ENCODE measurements at places on chromosomes 5 and 9. TPM values are rescaled to one million over a fixed set of nuclear protein-coding genes. Genes with fewer than 3 reads are reported as not detected.

DNA sequence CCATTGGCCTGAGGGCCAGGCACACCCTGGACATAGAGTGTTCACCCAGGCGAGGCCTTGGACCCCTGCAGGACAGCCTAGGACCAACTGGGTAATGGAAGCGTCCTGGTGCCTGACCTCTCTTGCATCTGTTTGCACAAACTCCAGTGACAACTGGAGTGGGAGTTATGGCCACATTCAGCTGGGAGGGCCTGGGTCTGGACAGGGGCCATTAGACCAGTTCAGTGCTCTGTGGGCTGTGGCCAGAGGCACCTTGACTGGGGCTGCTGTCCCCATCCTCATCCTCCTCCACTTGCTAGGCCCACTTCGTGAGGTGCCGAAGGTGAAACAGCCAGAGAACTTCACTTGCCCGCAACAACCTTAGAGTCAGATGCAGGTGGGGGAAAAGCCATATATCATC, 372.7 kb upstream of the IRX1 start:
- peaks cover 8% of the 10 kb centered on the region for H3K27me3 ChIP-seq
- H3K36me3 ChIP-seq, result no peaks in the 10 kb centered on the region
- H3K4me1 ChIP-seq, result peaks cover 16% of the 10 kb centered on the region
- DNase-seq, result no peak
- H3K4me3 ChIP-seq, result no peak overlapping the region

DNA sequence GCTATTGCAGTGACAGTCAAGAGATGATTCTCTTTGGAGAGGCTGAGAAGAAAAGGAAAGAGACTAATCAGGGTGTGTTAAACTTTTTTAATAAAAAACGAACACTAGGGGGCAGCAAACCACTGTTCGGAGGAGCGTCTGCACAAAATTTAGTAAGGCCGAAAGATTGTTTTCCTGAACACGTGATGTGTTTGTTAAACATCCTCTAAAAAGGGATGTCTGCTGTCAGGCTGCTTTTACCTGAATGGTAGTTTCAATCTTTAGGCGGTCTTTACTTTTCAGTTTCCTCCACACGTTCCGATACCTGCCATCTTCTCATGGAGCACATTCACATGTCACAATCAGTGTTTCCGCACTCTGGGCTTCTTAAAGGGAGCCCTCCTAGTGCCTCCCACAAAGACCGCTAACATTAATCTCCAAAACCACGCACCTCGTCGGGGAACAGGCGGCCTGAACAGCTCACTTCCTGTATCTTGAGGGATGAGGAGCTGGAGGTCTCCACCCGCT, 125.2 kb downstream of the GPBP1 start:
- H3K27me3 ChIP-seq, result no peaks in the 10 kb centered on the region
- no peak overlapping the region for H3K27ac ChIP-seq
- peak; percentile 12 for DNase-seq
- peaks cover 14% of the 10 kb centered on the region for H3K4me1 ChIP-seq

GRCh38 chr9:115013998-115014397, 83.6 kb upstream of the TNFSF8 start:
- H3K27ac ChIP-seq, result no peak overlapping the region
- no peak overlapping the region for H3K4me3 ChIP-seq
- peak; percentile 72 for DNase-seq

DNA sequence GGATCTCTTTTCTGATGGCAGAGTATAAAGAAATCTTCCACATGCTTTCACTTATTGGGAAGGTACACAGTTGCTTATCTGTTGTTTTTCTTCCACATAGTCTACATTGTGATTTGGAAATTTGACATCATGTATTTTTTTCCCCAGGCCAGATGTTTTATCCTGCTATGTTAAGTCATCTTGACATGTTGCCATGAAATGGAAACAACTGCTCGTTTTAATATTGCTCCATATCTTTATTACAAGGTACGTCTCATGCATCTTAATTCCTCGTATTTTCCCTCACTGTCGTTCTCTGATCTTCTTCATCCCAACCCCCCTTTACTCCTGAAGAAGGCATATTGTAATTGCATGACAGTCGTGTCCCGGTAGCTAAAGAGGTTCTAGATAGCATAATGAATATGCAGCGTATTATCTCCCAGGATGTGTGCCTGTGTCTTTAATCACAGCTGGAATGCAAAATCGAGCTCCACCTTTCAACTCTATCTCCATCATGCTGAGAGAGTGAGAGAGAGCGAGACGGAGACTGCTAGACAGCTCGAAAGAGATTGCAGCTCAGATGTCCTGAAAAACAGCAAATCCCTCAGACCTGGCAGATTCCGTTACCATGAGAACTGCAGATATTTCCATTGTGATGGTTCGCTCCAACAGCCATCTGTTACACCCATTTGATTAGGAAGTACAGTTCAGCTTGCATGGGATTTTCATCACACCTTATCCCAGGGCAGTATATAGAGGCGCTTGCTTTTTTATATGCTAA, 281.7 kb downstream of the TMEM38B start:
- peaks cover 64% of the 10 kb centered on the region for H3K27me3 ChIP-seq
- H3K36me3 ChIP-seq, result no peaks in the 10 kb centered on the region
- no peak overlapping the region for H3K4me3 ChIP-seq
- no peak overlapping the region for H3K27ac ChIP-seq
- no peak for DNase-seq
- H3K4me1 ChIP-seq, result peaks cover 49% of the 10 kb centered on the region

DNA sequence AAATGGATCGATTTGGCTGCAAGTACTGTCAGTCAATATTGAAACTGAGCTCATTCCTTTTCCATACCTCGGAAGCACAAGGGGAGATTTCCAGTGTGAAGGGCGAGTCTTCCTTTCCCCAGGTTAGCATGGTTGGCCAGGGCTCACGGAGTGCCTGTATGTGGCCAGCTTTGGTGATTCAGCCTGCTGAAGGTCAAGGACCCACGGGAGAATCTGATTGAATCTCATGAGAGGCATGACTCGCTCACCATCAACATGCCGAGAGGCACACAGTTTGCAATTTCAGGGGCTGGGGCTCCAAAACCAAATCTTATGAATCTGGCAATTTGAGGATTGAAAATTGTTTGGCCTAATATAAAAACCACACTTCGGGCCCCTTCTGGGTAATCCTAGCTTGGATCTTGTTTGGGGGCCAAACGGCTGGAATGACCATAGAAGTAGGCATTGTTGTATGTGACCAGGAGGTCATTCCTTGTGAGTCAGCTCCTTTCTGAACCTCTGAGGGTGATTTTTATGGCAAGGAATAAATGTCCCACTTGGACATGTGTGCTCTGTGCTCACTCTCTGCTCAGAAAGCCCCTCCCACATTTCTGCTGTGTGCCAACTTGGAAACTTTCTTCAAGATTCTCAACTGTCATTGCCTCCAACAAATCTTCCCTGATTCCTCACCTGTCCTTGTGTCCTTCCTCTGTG, 69.8 kb downstream of the DOCK2 start:
- DNase-seq, result no peak
- H3K4me1 ChIP-seq, result peaks cover 17% of the 10 kb centered on the region
- no peak overlapping the region for H3K27ac ChIP-seq
- no peaks in the 10 kb centered on the region for H3K27me3 ChIP-seq
- H3K4me3 ChIP-seq, result no peak overlapping the region
- H3K36me3 ChIP-seq, result no peaks in the 10 kb centered on the region

GRCh38 chr9:5714501-5715401, 85.8 kb downstream of the RIC1 start:
- H3K27me3 ChIP-seq, result no peaks in the 10 kb centered on the region
- H3K27ac ChIP-seq, result no peak overlapping the region
- H3K36me3 ChIP-seq, result peaks cover 32% of the 10 kb centered on the region
- H3K4me3 ChIP-seq, result no peak overlapping the region

DNA sequence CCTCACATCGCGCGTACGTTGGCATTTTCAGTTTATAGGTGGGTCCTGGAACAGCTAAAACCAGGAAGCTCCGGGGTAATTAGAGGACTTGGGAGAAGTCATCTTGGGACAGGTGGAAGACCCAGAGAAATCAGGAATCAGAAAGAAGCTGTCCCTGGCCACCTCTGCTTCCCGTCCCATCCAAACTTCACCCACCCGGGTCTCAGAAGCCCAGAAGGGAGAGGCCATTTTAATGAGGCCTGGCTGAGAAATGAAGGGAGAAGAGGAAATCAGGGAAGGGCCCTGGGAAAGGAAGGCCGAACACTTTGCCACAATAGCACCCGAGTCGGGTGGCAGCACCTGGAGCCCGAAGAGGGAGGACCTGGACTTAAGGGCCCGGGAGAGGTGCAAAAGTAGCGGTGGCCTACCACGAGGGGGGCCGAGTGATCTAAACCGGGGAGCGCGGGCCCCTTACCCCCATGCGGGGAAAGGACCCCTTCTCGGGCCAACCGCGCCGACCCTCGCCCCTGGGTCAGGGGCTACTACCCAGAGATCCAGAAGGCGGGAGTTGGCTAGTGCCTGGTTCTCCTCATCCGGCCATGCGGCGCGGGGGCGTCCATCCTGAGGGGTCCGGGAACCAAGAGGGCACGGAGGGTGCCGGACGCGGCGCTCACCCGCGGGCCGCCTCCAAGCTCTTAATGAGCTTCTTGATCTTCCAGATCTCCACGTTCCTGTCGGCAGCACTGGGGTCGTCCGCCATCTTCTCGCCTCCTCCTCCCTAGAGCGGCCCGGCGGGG, 668 bp downstream of the ETF1 start:
- no peak for DNase-seq
- no peaks in the 10 kb centered on the region for H3K27me3 ChIP-seq
- peak overlapping the region; percentile 97 for H3K27ac ChIP-seq
- peaks cover 38% of the 10 kb centered on the region for H3K4me1 ChIP-seq

DNA sequence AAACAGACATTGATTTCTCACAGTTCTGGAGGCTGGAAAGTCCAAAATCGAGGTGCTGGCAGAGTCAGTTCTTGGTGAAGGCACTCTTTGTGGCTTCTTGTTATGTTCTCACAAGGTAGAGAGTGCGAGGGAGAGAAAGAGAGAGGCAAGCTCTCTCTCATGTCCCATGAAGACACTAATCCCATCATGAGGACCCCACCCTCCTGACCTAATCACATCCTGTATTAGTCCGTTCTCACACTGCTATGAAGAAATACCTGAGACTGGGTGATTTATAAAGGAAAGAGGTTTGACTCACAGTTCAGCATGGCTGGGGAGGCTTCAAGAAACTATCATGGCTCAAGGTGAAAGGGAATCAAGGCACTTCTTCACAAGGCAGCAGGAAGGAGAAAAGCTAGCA, 5.7 kb upstream of the AMACR start:
- no peaks in the 10 kb centered on the region for H3K36me3 ChIP-seq
- H3K27me3 ChIP-seq, result no peaks in the 10 kb centered on the region
- no peak overlapping the region for H3K27ac ChIP-seq
- no peak for DNase-seq

DNA sequence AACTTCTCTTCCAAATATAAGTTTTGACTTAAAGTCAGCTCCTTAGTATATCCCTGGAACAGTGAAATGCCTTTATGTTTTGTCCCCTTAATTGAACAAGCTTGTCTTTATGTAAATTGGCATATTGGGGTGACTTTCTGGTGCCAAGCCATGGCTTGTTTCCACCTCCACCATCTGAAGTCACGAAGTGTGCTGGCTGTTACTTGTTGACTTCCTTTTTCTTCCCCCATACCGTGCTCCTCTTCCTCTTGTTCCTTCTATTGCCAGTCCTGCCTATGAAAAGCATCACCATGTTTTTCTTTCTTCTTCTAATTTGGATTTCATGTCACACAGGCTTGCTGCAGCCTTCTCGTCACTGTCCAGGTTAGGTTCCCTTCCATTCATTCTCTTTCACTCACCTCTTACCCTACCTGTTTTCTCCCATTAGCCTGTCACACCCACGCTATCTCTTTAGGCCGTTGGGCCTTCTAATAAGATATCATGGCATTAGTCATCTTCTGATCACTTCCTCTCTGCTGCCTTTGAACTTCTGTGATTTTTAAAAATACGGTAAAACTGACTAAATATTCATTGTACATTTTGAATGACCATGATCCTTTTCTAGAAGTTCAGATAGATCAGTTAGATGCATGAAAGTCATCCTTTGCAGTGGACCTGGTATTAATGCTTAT, 48.1 kb downstream of the IQGAP2 start:
- H3K36me3 ChIP-seq, result 0 out of 2 replicates have a peak, but pooled peaks cover 6% of the 10 kb centered on the region
- H3K27me3 ChIP-seq, result no peaks in the 10 kb centered on the region
- H3K4me1 ChIP-seq, result peaks cover 53% of the 10 kb centered on the region
- peak overlapping the region; percentile 88 for H3K27ac ChIP-seq

- H3K4me1 ChIP-seq, result peaks cover 26% of the 10 kb centered on the region
- no peaks in the 10 kb centered on the region for H3K36me3 ChIP-seq
Measured at GRCh38 chr9:110731437-110732028, 62.9 kb downstream of the MUSK start.

GRCh38 chr5:124819201-124819600, 72.8 kb upstream of the ZNF608 start:
- H3K27ac ChIP-seq, result no peak overlapping the region
- DNase-seq, result no peak
- H3K27me3 ChIP-seq, result no peaks in the 10 kb centered on the region
- H3K36me3 ChIP-seq, result no peaks in the 10 kb centered on the region
- H3K4me1 ChIP-seq, result no peaks in the 10 kb centered on the region

GRCh38 chr9:30078195-30078594, 2306.2 kb upstream of the ACO1 start:
- no peak overlapping the region for H3K4me3 ChIP-seq
- no peaks in the 10 kb centered on the region for H3K27me3 ChIP-seq
- DNase-seq, result no peak
- H3K36me3 ChIP-seq, result no peaks in the 10 kb centered on the region
- H3K27ac ChIP-seq, result no peak overlapping the region

- no peak overlapping the region for H3K27ac ChIP-seq
- peaks cover 50% of the 10 kb centered on the region for H3K4me1 ChIP-seq
- H3K36me3 ChIP-seq, result no peaks in the 10 kb centered on the region
- no peak for DNase-seq
- no peak overlapping the region for H3K4me3 ChIP-seq
Measured at GRCh38 chr9:14214065-14214684, 99.8 kb downstream of the NFIB start.

- H3K36me3 ChIP-seq, result no peaks in the 10 kb centered on the region
- H3K4me3 ChIP-seq, result no peak overlapping the region
- no peak overlapping the region for H3K27ac ChIP-seq
- no peak for DNase-seq
Measured at GRCh38 chr5:174354571-174354970, 309.1 kb downstream of the NSG2 start.

- H3K36me3 ChIP-seq, result no peaks in the 10 kb centered on the region
- H3K27me3 ChIP-seq, result no peaks in the 10 kb centered on the region
- H3K4me3 ChIP-seq, result no peak overlapping the region
- no peak for DNase-seq
- no peak overlapping the region for H3K27ac ChIP-seq
- H3K4me1 ChIP-seq, result no peaks in the 10 kb centered on the region
Measured at GRCh38 chr5:158751961-158752655, 347.6 kb downstream of the EBF1 start.

- H3K27ac ChIP-seq, result no peak overlapping the region
- H3K4me1 ChIP-seq, result no peaks in the 10 kb centered on the region
- H3K27me3 ChIP-seq, result no peaks in the 10 kb centered on the region
- H3K4me3 ChIP-seq, result no peak overlapping the region
Measured at GRCh38 chr5:69202497-69202896, 13.1 kb downstream of the CENPH start.

- H3K36me3 ChIP-seq, result no peaks in the 10 kb centered on the region
- H3K4me1 ChIP-seq, result no peaks in the 10 kb centered on the region
- no peak for DNase-seq
- no peak overlapping the region for H3K4me3 ChIP-seq
- no peak overlapping the region for H3K27ac ChIP-seq
- peaks cover 7% of the 10 kb centered on the region for H3K27me3 ChIP-seq
Measured at GRCh38 chr5:135761746-135762145, 72.7 kb upstream of the SLC25A48 start.

SPAG8 gene
- 0.50 TPM for total RNA-seq

RPS14 gene
- 2,564 TPM for total RNA-seq

ATG10 gene
- total RNA-seq, result 11.1 TPM

TYRP1 gene
- total RNA-seq, result 0.14 TPM

TMC1 gene
- total RNA-seq, result 0.31 TPM

SPOCK1 gene
- 13.2 TPM for total RNA-seq

CREBRF gene
- 5.7 TPM for total RNA-seq
